ENCODE measurements at places on chromosomes 12 and 14.

DNA sequence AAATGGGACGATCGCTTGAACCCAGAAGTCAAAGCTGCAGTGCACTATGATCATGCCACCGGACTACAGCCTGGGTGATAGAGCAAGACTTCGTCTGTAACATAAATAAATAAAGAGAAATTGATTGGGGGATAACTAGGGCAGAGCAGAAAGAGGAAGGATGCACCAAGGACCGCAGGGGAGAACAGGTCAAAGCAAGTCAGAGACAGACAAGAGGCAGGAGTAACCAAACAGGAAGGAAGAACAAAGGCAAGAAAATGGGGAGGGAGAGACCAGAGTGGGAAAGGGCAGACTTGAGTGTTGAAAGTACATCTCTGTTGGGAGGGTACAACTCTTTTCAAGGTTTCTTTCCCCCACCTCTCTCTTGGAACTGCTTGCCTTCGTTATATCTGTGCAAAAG, 50.8 kb upstream of the ELK3 start:
- DNase-seq: no peak

- DNase-seq: no peak
Measured at GRCh38 chr12:38809832-38810231, 95.6 kb downstream of the CPNE8 start.

DNA sequence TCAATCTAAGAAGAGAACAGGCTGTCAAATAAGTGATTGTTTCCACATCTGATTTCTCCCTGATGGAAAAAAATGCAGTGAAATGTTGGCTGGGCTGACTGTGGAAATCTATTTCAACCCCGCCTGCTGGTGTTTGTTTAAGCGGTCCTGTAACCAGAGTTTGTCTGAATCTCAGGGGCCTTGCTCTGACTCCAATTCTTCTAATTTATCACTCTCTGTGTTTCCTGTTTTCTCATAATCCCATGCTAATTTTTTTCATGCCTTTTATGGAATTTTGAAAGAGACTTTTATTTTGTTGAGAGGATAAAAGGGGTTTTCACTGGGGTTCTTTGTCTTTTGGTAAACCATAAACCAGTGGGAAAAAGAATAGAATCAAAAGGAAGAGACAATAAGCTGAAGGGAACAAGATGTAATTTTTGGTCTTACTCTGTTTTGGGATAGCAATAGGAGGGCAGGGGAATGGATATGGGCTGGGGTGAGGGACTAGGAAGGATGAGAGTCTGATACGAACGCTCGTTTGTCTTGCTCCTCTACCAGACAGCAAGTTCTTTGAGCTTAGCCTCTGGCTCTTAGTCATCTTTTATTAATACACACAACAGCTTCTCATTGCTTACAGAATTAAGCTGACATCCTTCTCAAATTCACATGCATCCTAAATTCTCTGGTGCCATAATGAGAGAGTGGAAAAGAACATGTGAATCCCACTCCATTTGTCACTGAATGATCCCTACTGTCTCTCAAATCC, 8.0 kb upstream of the MGP start:
- no peak for DNase-seq

GRCh38 chr12:25937096-25937495, 21.4 kb upstream of the RASSF8 start:
- no peak for DNase-seq

DNA sequence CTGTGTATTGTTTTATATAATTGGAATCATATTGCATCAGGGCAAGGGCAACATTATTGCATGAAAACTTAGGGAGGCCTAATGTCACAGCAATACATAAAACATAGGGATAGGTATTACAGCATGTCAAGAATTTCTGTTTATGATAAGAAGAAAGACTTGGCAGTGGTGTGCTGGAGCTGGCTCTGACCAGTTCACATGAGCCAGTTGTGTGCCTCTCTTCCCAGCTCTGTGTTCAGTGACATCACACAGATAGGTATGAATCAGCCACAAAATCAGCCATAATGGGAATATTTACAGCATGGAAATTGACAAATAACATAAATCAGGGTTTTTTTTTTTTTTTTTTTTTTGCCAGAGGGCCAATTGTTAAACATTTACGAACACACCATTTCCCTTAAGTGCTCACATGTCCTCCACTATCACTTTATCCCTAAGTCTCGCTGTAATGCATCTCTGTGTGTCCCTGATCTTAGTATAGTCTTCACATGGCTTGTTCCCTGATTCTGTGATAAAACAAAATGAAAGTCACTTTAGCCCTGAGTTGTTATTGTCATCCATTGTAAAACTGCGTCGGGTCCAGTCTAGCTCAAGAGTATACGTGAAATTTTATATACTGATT, 31.9 kb upstream of the ACSM4 start:
- no peak for DNase-seq

DNA sequence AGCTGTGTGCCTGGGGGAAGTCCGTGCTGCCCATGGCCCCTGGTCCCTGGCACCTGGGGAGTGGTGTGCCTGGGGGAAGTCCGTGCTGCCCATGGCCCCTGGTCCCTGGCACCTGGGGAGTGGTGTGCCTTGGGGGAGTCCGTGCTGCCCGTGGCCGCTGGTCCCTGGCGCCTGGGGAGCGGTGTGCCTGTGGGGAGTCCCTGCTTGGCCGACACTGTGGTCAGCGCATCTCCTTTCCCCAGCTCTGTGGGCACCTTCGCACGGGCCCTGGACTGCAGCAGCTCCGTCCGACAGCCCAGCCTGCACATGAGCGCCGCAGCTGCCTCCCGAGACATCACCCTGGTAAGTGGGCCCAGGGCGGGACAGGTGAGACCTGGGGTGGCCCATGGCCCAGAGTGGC, 14.5 kb upstream of the CRIP2 start:
- DNase-seq: no peak

- DNase-seq: no peak
Measured at GRCh38 chr12:63302269-63302940, 151.4 kb upstream of the AVPR1A start.

- no peak for DNase-seq
Measured at GRCh38 chr12:110176745-110177144, 52.6 kb downstream of the IFT81 start.

DNA sequence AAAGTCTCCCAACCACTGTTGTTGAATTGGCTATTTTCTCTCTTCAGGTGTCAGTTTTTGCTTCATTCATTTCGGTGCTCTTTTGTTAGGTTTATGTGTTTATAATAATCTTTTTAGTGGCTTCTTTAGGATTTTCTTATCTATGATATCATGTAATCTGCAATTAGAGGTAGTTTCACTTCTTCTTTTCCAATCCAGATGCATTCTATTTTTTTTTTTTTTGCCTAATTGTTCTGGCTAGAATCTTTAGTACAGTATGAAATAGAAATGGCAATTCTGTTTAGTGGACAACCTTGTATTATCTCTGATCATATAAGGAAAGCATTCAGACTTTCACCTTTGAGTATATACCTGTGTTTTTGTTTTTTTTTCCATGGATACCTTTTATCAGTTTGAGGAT, 17.4 kb downstream of the CNOT2 start:
- no peak for DNase-seq
